ENCODE measurements at places on chromosomes 6 and 20. TPM values are rescaled to one million over a fixed set of nuclear protein-coding genes. Genes with fewer than 3 reads are reported as not detected.
A peak's percentile ranks its signal among the peaks of the same experiment; 100 is the strongest.

KIAA1586 gene
- polyA plus RNA-seq = 12.9 TPM

DNA sequence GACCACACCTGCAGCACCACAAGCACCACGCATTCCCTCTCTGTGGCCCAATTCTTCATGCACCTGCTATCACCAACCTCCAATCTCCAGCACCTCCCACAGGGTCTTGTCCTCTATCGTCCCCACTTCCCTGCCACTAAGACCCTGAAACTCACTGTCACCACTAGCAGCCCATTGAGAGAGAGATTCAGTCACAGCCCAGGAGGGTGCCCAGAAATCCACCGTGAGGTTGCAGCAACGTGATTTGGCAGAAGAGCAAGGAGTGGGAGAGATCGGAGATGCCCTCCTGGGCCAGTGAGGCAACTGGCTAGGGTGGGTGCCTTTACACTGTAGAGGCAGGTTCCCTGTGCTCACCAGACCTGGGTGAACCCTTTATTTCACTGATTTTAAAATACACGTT, 90.1 kb downstream of the ANKRD60 start:
- H3K36me3 ChIP-seq = no peaks in the 10 kb centered on the region
- no peak overlapping the region for H3K27ac ChIP-seq
- DNase-seq = no peak
- peaks cover 26% of the 10 kb centered on the region for H3K27me3 ChIP-seq

DNA sequence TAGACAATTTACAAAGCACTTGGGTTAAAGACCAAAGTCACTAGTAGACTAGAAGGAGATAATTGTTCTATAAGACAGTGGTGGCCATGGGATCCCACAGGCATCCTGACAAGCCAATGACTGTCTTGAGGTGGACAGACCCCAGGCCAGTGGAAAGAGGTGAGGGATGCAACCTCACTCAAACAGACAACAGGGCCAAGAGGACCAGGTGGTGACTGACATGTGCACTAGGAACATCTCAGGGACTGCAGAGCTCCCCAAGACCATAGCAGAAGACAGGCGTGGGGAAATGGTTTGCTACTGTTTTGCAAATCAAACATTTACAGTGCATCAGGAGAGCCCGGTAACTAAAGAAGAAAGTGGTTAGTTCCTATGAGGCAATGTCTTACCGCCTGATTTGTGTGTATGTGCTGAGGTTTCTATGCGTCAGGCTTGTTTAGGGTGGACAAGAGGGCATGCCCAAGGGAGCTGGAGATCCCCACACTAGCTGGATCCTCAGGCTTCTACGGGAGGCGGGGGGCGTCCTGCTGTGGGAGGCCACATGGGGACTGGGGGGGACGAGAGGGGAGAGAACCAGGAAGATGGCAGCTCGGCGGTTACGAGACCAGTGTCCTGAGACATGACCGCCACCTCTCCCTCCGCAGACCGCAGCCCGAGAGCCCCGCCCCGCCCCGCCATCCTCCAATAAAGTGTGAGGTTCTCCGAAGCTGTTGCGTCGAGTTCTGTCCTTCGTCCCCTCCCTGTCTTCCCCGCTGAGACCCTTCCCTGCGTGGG, 623 bp upstream of the MRPS26 start:
- H3K27ac ChIP-seq = peak overlapping the region; percentile 83
- DNase-seq = peak; percentile 40
- peaks cover 13% of the 10 kb centered on the region for H3K4me1 ChIP-seq
- H3K4me3 ChIP-seq = peak overlapping the region; percentile 87
- peaks cover 30% of the 10 kb centered on the region for H3K36me3 ChIP-seq

DNA sequence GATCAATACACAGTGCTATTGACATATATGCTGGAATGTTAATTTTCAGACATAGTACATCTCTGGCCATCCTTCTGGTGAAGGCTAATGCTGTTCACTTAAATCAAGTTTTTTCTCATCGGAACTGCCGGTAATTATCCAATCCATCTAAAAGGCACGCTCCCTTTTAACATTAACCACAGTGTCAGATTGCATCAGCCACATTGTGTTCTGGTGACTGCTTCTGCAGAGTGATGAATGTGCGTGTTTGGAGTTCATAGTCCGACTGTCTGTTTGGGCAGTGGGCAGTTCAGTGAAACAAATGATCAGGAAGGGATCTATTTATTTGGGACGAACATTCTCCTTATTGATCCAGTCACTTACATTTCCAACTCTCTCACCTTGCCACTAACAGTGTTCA, 49.5 kb downstream of the SOBP start:
- peak overlapping the region; percentile 5 for H3K4me3 ChIP-seq
- peak overlapping the region; percentile 74 for H3K27ac ChIP-seq
- H3K4me1 ChIP-seq = peaks cover 18% of the 10 kb centered on the region
- no peaks in the 10 kb centered on the region for H3K36me3 ChIP-seq

DNA sequence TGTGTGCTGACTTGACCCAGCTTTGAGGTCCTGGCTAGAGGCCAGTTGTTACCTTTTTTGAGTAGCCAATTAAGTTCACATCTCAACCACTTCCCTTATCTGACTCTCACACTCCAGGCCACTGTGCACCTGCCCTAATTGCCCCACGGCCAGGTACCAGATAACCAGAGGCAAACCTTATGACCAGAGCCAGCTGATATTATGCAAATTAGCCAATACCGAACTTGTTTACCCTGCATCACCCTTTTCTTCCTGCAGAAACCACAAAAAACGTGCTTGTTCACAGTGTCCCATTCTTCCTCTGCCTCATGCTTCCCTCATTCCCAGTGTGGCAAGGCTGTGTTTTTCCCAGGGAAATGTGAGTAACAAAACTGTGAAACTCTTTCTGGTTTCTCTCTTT, 89.3 kb downstream of the HTR1B start:
- H3K4me3 ChIP-seq = no peak overlapping the region
- H3K27ac ChIP-seq = no peak overlapping the region
- no peaks in the 10 kb centered on the region for H3K4me1 ChIP-seq
- no peak for DNase-seq

DNA sequence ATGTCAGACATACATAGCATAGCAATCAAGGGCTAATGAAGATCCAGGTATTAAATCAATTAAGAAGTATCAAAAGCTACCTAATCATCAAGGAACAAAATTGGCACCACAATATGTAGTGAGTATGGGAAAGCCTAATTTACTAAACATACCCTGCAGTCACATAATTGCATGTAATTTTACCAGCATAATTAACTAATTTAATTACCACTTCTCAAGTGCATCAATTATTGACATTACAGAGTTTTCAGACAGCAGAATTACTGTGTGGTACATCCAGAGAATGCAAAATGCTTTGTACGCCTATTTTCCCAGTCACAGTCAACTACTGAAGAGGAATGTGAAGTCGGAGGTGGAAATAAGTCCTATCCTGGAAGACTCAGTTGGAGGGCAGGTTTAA, 279.0 kb upstream of the ID4 start:
- no peak overlapping the region for H3K27ac ChIP-seq
- DNase-seq = no peak
- no peak overlapping the region for H3K4me3 ChIP-seq
- H3K36me3 ChIP-seq = no peaks in the 10 kb centered on the region
- H3K27me3 ChIP-seq = no peaks in the 10 kb centered on the region
- no peaks in the 10 kb centered on the region for H3K4me1 ChIP-seq

- no peak overlapping the region for H3K4me3 ChIP-seq
- no peak overlapping the region for H3K27ac ChIP-seq
- H3K36me3 ChIP-seq = peaks cover 3% of the 10 kb centered on the region
- H3K4me1 ChIP-seq = no peaks in the 10 kb centered on the region
- DNase-seq = no peak
- H3K27me3 ChIP-seq = no peaks in the 10 kb centered on the region
Observed at GRCh38 chr6:2426561-2427340, 181.3 kb upstream of the GMDS start.

GRCh38 chr6:113073611-113074191, 726.6 kb downstream of the RFPL4B start:
- H3K27ac ChIP-seq = no peak overlapping the region
- H3K4me1 ChIP-seq = no peaks in the 10 kb centered on the region
- no peak for DNase-seq
- H3K27me3 ChIP-seq = no peaks in the 10 kb centered on the region
- H3K36me3 ChIP-seq = no peaks in the 10 kb centered on the region

Data from large intestine (tissue), 12 donors.